ENCODE measurements at places on chromosomes 7 and 10. TPM values are rescaled to one million over a fixed set of nuclear protein-coding genes. Genes with fewer than 3 reads are reported as not detected.

Gene MRLN
- not detected for total RNA-seq

Gene ARHGAP12
- 38.8 TPM for total RNA-seq

Gene TMEM130
- not detected for total RNA-seq

Gene RBM20
- total RNA-seq: 0.17 TPM

Gene HOGA1
- total RNA-seq: 0.43 TPM

Gene DYDC2
- not detected for total RNA-seq

Gene NEUROD6
- not detected for total RNA-seq

Gene PAX4
- total RNA-seq: not detected

Gene BAIAP2L1
- 39.0 TPM for total RNA-seq

Gene STAG3
- 2.7 TPM for total RNA-seq

Gene MARCHF5
- 16.5 TPM for total RNA-seq

Gene TCAF2
- 1.4 TPM for total RNA-seq

Gene PRTFDC1
- not detected for total RNA-seq

Gene CREM
- 15.2 TPM for total RNA-seq

Gene INHBA
- total RNA-seq: 58.8 TPM

Gene PPP1R17
- not detected for total RNA-seq

Gene SLIT1
- total RNA-seq: not detected

Gene TSPAN12
- total RNA-seq: 3.2 TPM

Gene ACADSB
- total RNA-seq: 8.7 TPM

Gene DDC
- total RNA-seq: not detected

Gene PVRIG
- not detected for total RNA-seq

Gene OR6V1
- not detected for total RNA-seq

Gene HABP2
- total RNA-seq: not detected

Gene PKD2L1
- not detected for total RNA-seq

Gene GPRIN2
- total RNA-seq: 0.96 TPM

Gene CLDN3
- total RNA-seq: not detected

Gene ADIRF
- total RNA-seq: 247 TPM

Gene CCDC201
- not detected for total RNA-seq

Gene TMEM140
- total RNA-seq: 1.0 TPM

Gene PHKG1
- 0.96 TPM for total RNA-seq

Gene GIMAP5
- not detected for total RNA-seq

Measured in mammary epithelial cell (primary cell).